ENCODE measurements at places on chromosomes 6 and 20.

- no peak for DNase-seq
Observed at GRCh38 chr20:57716901-57717300, 7.1 kb upstream of the PMEPA1 start.

- no peak for DNase-seq
Observed at GRCh38 chr20:45469336-45470261, at the start of gene WFDC2. Gene WFDC2, plus strand, starts transcription at chr20:45469753. Its CDS starts 29 bp downstream, at chr20:45469782.

- no peak for DNase-seq
Observed at GRCh38 chr6:115618256-115618655, 442.4 kb downstream of the FRK start.

DNA sequence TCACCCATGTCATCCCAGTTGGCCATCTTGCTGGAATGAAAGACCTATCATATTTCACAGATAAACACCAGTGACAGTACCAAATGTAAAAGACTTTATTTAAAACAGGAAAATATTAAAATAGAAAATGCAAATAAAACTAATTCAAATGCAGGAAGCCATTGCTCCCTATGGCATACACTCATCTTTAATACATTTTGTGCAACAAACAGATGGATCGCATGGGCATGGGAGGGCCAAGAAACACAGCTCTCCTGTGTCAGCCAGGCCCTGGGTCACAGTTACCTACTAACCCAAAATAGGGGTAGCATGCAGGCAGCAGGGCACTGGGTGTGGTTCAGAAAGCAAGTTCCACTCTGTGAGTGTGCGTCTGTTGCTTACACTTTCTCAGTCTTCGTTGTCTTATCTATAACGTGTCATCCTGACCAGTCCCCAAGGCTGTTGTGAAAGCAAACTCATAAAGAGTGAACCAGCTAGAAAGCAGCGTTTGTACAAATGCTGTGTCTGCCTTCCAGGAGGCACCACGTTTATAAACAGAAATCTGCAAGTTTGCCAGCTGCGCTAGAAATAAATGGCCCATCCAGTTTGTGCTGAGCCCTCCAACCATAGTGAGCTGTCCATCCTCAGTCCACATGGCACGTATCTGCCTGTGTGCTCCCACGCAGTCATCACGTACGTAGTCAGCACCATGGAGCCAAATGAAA is 180.5 kb downstream of the SYNDIG1 start:
- no peak for DNase-seq

DNA sequence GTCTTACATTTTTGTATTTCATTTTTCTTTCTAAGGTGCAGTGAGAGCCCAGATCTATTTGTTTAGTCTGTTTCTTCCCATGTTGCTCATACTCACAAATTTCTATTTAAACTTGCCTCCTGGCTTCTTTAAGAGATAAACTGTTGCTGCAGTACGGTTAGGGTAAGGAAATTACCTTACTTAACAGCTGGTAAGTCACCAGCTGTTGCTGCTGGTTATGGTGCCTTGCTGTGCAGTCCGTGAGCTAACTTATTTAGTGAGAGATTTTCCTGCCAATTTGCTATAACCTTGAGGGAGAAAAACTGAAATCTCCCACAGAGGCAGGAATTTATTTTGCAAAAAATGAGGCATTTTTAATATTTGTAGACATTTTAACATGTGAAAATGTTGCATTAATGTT is 261.0 kb downstream of the UST start:
- no peak for DNase-seq

GRCh38 chr20:16505894-16506293 is 67.4 kb downstream of the KIF16B start:
- DNase-seq: no peak

DNA sequence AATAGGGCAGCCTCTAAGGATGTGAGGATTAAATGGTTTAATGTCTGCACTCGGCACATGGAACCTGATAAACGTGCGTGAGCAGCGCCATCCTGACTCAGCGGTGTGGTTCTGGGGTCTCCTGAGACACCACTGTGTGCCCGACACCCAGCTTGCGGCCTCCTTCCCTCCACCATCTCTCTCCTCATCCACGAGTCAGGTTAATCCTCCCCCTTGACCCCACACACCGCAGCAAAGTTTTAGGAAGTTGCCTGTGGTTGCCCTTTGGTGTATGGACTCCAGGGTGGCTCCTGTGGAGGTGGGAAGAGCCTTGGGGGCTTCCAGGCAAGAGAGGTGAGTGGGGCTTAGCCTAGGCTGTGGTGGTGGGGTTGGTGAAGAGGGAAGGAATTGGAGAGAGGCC is 68.2 kb downstream of the PHACTR3 start:
- DNase-seq: no peak

GRCh38 chr20:63099456-63100173 is 92.9 kb upstream of the BHLHE23 start:
- peak; percentile 37 for DNase-seq
